ENCODE measurements at places on chromosomes 1 and 21.

- DNase-seq: no peak
Observed at GRCh38 chr1:73033640-73034039, 751.3 kb upstream of the NEGR1 start.

GRCh38 chr1:230143534-230143933 is 76.5 kb downstream of the GALNT2 start:
- no peak for DNase-seq

DNA sequence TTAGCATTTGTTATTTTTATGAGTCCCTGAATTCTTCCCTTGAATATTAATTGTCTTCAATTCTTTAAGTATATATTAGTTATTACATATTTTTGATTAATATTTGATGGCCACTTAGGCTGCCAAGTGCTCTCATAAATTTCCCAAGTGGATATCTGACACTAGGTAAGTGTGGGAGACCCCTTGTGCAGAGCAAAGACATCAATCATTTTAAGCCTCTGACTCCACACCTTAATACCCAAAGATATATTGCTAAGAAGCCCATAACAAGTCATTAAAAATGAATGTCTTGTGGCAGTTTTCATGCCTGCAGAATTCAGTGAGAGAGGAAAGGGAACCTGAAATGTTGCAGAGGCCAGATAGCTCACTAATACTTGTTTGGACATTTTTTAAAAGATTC is 58.4 kb upstream of the PROX1 start:
- DNase-seq: no peak

- no peak for DNase-seq
Observed at GRCh38 chr1:182205351-182206022, 144.0 kb upstream of the ZNF648 start.

GRCh38 chr1:25967308-25967707 is 30.6 kb downstream of the PAFAH2 start:
- DNase-seq: no peak

GRCh38 chr1:67749263-67749843 is 64.4 kb downstream of the GADD45A start:
- no peak for DNase-seq

GRCh38 chr21:42699196-42699595 is 45.8 kb downstream of the PDE9A start:
- DNase-seq: no peak

DNA sequence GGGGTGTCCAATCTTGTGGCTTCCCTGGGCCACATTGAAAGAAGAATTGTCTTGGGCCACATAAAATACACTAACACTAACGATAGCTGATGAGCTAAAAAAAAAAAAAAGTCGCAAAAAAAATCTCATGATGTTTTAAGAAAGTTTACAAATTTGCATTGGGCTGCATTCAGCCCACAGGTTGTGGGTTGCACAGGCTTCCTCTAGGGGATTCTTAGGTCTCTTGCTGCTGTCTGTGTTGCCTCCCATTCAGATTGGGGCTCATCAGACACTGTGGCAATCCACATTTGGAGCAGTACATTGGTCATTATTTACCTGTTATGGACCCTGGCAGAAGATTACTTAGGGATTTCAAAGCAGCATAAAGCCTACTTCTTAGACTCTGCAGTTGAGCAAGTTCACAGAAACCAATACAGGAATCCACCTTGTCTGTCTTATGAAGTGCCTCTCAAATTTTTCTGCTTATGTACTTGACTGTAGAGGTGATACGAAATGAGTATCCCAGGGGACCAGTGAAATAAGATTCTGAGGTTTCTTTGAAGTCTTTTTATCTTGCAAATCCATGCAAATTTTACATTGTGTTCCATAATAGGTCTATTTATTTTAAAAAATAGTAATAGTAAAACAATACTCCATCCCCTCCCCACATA is 205.5 kb downstream of the RPS6KC1 start:
- DNase-seq: no peak

DNA sequence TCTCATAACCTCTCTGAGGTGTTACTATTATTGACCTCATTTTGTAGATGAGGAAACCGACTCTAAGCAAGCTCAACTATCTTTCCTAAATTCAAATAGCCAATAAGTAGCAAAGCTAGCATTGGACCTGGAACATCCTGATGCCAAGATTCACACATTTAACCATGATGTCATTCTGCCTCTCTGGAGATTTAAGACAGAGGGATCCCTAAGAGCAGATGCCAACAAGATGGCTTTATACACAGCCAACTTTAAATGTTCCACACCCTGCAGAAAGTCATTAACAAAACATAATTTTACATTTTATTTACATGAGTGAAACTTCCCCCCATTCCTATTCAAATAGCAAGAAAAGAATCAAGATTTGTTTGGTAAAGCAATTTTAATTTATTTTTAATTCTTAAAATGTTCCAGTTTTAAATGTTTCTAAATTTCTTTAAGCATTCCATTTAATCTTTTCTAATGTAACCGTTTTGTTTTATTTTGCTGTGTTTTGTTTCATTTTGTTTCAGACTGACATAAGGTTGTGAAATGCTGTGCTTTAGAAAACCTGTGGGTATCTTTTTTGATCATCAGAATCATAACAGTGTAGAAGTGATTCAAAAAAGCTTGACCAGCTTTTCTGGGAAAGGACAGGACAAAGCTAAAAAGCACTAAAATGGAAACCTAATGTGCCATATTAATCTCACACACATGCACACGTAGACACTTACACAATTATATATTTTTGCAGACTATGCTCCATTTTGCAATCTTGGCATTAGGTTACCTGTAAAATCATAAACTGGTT is 7.6 kb upstream of the VAV3 start:
- no peak for DNase-seq

- no peak for DNase-seq
Observed at GRCh38 chr1:231761252-231761651, 134.7 kb downstream of the DISC1 start.

DNA sequence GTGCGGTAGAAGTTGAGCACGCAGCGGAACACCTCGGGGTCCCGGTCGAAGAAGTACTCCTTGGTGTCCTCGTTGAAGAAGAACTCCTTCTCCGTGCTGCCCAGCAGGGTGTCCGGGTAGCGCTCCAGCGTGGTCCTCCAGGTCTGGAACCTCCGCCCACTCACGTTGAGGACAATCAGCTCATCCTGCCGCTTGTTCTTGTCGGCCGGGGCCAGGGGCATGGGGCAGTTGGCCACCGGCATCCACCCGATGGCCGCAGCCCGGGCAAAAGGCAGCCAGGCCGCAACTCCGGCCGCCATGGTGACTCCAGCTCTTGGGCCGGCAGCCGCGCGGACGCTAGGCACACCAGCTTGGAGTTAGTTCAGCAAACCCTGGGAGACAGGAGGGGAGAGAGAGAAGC is 7.0 kb downstream of the KCND3 start:
- DNase-seq: no peak

GRCh38 chr1:86756062-86756406 is 51.7 kb downstream of the SH3GLB1 start:
- no peak for DNase-seq

- DNase-seq: no peak
Observed at GRCh38 chr1:176330782-176331181, 123.7 kb upstream of the COP1 start.

DNA sequence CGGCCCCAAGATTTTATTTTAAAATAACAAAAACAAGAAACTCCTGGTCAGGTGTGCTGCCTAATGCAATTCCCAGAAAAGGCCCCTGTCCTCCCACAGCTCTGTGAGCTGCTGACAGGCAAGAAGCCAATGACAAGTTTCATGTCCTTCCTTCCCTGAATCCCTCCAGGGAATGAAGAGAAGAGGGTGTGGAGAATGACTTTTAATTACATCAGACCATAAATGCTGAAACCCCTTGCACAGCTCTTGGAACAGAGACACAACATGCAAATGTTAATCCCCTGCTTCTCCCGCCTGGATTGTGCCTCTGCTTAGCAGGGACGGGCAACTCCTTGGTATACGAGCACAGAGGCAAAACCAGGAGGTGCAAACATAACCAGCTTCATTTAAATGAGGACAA is 228.1 kb upstream of the CAMK1G start:
- DNase-seq: no peak

- DNase-seq: no peak
Observed at GRCh38 chr1:119822406-119822805, 11.1 kb upstream of the REG4 start.

DNA sequence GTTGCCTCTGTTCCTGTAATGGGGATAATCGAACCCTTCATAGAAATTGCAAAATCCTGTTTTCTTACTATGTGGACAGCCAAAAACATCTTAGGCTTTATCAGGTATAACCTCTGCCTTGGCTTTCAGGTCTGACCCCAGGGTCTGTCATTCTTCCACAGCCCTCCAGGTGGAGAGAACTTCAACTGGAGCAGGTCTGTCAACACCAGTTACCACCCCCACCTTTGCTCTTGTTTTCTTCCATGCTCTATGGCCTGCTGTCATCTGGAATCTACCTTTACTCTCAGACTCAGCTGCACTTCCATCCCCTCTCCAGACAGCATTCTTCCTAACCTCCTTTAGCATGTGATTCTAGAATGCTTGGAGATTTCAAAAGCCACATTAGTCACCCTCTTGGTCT is 10.4 kb upstream of the GJA9 start:
- DNase-seq: no peak

- no peak for DNase-seq
Observed at GRCh38 chr1:62467092-62467491, 30.2 kb downstream of the USP1 start.

- no peak for DNase-seq
Observed at GRCh38 chr1:54973205-54973921, 7.1 kb upstream of the TMEM61 start.

GRCh38 chr21:41737651-41738324 is 29.1 kb downstream of the RIPK4 start:
- DNase-seq: no peak

GRCh38 chr1:238252033-238252802 is 361.5 kb upstream of the ZP4 start:
- DNase-seq: no peak

GRCh38 chr1:72357411-72357810 is 75.1 kb upstream of the NEGR1 start:
- no peak for DNase-seq

DNA sequence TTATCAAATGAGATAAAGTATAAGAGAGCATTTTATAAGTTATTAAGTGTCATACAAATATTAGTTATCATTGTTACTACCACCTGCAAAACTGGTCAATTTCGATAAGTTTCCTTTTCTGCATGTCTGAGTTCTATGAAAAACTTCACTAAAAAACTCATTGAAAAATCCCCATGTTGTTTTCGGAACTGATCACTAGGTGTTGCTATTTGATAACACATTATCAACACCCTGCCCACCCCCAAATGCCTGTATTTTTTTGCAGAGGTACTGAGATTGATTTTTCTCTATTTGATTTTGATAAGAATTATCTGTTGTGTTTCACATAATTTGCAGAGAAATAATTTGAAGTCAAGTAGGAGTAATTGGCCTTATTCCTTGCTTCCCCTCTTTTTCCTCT is 22.1 kb upstream of the DISP1 start:
- DNase-seq: no peak
